ENCODE measurements at places on chromosomes 12 and 14.

GRCh38 chr12:126182619-126183236, 1117.5 kb downstream of the AACS start:
- DNase-seq, result no peak

- DNase-seq, result no peak
These were observed 728 bp upstream of the STON2 start for GRCh38 chr14:81400852-81401251.

- no peak for DNase-seq
These were observed 9.8 kb downstream of the NCKAP5L start for GRCh38 chr12:49818241-49818895.

GRCh38 chr12:76883811-76884210, 5.0 kb upstream of the CSRP2 start:
- no peak for DNase-seq

- DNase-seq, result no peak
These were observed 44.8 kb downstream of the RHOJ start for GRCh38 chr14:63249092-63249491.

GRCh38 chr12:69007101-69007854, 74.3 kb upstream of the CPM start:
- no peak for DNase-seq

DNA sequence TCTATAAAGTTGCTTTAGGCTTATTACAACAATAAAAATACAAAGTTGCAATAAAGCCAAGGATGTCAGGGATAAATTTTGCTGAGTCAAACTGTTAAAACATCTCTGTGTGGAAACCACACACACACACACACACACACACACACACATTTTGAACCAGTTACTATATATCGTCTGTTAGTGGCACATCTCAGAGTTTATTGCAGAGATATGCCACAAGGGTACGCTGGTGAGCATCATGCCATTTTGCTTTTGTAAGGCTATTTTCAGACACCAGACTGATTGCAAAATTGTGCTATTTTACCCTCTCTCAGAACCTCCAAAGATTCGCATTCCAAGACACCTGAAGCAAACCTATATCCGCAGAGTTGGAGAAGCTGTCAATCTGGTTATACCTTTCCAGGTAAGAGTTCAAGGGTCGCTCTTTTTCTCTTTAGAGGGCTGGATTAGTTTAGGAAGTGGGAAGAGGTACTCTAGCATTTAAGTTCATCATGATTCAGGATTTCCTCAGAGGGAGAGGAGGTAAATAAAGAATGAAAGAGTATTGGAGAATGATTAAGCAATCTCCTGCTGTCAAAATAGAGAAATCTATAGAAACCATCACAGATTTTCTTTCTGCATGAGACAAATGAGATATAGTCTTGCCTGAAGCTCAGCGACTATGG, 27.3 kb upstream of the CHPT1 start:
- DNase-seq, result no peak

- no peak for DNase-seq
These were observed 135.9 kb downstream of the TMEM30B start for GRCh38 chr14:61145034-61145902.

GRCh38 chr14:22837114-22837749, 847 bp downstream of the MMP14 start:
- DNase-seq, result no peak

DNA sequence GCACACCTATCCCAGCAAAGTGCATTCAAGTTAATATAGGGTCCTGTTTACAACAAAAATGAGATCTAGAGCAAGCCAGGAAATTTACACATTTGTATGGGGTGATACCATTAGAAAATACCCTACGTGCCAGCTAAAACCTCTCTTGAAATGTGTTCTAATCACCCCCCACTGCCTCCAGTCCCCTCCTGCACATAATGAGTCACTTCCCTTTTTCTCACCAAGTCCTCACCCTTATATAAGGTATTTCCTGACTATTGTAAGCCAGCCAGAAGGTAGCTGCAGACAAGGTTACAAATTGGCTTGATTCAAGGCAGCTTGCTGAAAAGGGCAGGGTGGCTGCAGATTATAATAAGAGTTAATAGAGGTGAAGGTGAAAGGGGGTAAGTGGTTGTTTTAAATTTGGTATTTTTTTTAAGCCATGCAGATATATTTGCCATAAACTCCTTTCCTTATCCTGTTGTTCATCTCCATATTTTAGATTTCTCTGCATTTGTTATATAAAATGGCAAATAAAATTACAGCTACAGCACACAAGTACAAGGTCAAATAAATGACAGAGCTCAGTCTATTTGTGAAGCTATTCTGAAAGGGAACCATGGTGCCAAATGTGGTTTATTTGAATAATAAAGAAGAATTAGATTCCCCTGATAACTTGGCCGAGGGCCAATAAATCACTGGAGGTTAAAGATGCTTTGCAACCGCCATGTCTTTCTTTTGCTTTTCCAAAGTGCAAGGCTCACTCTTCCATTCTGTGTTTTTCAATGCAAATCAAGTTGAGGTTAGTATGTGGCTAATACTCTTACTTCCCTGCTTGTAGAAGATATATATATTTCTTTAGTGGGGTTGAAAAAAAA, 385.9 kb downstream of the EGLN3 start:
- DNase-seq, result no peak

DNA sequence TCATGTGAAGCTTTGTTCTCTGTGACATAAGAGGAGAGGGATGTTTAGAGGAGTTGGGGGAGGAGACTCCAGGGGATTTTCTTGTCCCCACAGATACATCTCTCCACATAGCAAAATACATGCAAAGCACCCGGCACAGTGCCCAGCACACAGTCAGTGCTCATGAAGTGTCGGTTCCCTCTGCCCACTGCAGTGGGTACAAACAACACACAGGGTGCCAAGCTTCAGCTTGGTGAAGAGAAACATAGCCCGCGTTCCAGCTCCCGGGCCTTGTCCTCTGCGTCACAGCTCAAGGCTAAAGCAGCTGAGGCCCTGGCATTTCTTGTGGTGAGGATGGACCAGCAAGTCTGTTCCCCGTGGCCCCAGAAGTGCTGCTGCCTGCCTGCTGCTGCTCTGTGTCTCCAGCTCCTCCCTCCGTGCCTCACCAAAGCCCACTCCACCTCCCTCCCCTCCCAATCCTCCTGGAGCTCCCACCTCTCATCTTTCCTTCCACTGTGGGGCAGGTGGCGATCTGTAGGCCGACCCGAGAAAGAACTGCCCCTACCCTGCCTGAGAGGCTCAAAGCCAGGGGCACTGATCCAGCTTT, 57.0 kb upstream of the FKBP4 start:
- no peak for DNase-seq

GRCh38 chr12:65882486-65882885, 58.2 kb downstream of the HMGA2 start:
- no peak for DNase-seq

GRCh38 chr12:120596901-120597300, 15.7 kb upstream of the POP5 start:
- no peak for DNase-seq

DNA sequence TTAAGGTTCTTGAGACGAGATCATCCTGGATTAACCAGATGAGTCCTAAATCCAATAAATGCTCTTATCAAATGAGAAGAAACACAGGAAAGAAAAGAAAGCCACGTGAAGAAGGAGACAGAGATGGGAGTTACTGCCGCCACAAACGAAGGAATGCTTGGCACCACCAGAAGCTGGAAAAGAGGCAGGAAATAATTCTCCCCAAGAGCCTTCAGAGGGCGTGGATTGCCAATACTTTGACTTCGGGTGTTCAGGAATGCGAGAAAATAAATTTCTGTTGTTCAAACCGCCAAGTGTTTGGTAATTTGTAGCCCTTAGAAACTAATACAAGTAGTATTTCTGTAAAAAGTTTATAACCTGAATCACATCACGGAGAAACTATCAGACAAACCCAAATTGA, 31.3 kb downstream of the ABCD2 start:
- DNase-seq, result no peak

DNA sequence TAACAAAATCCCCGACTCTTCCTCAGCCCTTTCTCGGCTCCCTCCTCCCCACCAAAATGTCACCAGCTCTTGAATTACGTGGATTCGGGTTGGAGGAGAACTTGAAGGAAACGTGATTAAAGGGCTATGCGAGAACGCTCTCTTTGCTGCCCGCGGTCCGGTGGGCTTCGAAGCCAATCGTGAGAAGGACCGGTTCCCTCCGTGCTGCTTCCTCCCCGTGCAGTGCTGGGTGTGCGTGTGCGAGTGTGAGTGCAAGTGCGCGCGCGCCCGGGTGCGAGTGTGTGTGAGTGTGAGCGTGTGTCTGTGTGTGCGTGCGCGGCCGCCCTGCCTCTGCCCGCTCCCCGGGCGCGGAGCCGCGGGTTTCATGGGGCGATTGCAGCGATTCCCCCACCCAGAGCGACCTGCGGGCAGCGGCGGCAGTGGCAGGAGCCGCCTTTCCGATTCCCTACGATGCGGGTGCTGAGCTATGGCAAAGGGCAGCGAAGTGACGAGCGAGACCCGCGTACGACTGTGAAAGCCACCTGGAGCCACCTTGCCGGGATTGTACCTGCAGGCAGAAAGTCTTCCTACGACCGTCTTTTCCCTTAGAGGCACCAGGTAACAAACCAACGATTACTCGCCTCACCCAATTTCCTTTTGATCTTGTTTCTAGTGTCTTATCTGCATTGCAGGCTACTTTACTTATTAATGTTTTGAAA, 1.4 kb downstream of the LRFN5 start:
- no peak for DNase-seq

- DNase-seq, result no peak
These were observed 44.1 kb downstream of the FOS start for GRCh38 chr14:75322746-75323145.

GRCh38 chr12:30598889-30599288, 96.8 kb downstream of the IPO8 start:
- DNase-seq, result no peak

GRCh38 chr14:56295743-56296142, 177.5 kb downstream of the PELI2 start:
- no peak for DNase-seq

GRCh38 chr12:111430433-111431353, 25.0 kb downstream of the SH2B3 start:
- peak; percentile 34 for DNase-seq

DNA sequence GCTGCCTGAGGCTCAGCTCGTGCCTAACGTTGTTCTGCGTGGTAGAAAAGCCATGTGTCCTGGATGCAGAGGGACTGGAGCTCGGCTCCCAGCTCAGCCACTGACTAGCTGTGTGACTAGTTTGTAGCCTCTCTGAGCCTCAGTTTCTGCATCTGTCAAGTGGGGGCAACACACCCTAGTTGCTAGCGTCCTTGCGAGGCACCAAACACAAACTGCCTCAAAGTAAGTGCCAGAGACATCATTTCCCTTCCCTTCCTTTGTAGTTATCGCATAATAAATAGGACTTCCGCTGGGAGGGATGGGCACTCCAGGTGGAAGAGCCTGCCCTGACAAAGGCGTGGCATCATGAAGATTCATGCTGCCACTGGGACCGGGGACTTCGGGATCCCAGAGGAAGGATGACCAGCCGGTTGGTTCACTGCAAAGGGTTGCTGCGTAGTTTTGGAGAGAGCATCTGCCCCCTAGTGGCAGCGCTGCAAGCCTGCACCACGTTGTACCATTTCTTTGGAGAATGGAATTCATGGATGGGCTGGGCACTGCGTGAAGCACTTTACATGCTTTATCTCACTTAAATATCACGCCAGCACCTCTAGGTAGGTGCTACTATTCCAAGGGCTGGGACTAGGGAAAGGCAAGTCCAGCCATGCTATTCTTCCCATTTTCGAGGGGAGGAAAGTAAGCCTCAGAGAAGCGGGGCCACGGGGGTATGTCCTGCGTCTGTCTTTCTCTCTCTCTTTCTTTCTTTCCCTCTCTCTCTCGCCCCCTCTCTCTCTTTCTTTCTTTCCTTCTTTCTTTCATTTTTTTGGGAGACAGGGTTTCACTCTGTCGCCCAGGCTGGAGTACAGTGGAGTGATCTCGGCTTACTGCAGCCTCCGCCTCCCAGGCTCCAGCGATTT, 4.6 kb downstream of the CCDC197 start:
- peak; percentile 33 for DNase-seq

GRCh38 chr12:77319166-77319565, 253.8 kb upstream of the E2F7 start:
- DNase-seq, result no peak

- DNase-seq, result no peak
These were observed 21.4 kb upstream of the CEP170B start for GRCh38 chr14:104843442-104844305.

DNA sequence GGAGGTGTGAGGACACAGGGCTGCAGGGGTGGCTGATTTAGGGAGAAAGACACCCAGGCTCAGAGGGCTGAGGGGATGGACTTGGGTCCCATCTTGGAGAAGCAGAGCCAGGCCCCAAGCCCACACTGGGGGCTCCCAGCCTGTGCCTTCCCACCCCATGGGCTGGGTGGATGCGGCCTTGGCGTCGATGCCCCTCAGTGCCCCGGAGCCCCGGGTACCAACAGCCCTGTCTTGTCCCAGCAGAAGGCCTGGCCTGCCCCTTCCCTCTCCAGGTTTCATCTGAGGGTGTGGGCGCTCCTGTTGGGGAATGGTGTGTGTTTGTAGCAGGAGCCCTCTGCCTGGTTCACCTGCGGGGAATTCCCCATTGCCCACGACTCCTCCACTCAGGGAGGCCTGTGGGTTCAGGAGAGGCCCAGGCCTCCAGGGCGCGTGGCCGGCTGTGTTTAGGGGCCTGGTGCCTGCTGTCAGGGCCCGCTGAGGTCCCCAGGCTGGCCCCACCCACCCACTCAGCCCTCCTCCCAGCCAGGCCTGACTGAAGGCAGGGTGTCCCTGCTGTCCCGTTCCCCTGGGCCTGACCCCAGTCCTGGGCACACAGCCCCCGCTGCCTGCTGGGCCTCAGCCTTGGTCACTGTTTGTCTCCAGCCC, 51.1 kb upstream of the BEGAIN start:
- DNase-seq, result no peak

DNA sequence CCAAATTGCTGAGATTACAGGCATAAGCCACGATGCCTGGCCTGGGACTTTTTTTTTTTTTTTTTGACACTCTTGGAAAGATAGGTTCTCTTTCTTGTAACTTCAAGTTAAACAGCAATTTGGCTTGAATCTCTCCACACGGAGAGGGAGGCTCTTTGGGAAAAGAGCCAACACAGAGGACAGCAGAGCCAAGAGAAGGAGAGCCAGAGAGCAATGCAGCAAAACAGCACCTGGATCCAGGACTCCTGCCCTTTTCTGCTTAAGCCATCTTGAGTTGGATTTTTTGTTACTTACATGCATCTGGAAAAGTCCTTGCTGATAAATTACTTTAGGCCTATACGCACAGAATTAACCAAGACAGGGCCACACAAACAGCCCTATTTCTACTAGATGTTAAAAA, 176.8 kb downstream of the APAF1 start:
- no peak for DNase-seq

GRCh38 chr12:92608151-92609091, 94.4 kb upstream of the PLEKHG7 start:
- DNase-seq, result no peak

- DNase-seq, result no peak
These were observed 343 bp upstream of the NOVA1 start for GRCh38 chr14:26598081-26598671.

GRCh38 chr12:47509398-47509851, 196.4 kb downstream of the RPAP3 start:
- DNase-seq, result no peak

GRCh38 chr14:76267322-76268046, 108.5 kb upstream of the ESRRB start:
- DNase-seq, result no peak

All from stimulated activated CD8-positive, alpha-beta memory T cell treated with anti-CD3 and anti-CD28 coated beads, Interleukin-2, amount 100 ng/mL, for 1 hour (primary cell).